Tibial nerve (tissue), 4 donors: ENCODE measurements at places on chromosomes 1 and 21. TPM values are rescaled to one million over a fixed set of nuclear protein-coding genes. Genes with fewer than 3 reads are reported as not detected.

Gene FHAD1
- not detected for total RNA-seq

Gene UTS2
- not detected for total RNA-seq

Gene A3GALT2
- not detected for total RNA-seq

Gene APCS
- total RNA-seq, result not detected

Gene CRNN
- total RNA-seq, result not detected

Gene FMO4
- total RNA-seq, result 4.8 TPM

GRCh38 chr1:30746212-30747032 is 11.2 kb downstream of the LAPTM5 start:
- DNase-seq, result no peak

DNA sequence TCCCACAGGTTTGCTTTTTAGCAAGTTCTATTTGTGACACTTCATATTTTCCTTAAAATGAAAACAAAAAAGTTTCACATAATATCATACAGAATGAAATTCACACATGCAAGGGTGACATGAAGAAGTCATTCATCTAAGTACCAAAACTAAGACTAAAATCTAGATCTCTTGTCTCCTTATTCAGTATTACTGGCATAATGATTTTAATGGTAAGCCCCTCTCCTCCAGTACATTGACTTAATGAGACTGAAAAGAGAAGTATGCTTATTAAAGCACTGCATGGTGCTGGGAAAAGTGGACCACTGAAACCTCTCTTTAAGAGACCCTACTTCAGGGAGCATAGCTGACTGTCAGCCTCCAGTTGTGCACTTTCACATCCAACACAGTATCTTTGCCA is 99.5 kb downstream of the NEGR1 start:
- no peak for DNase-seq

DNA sequence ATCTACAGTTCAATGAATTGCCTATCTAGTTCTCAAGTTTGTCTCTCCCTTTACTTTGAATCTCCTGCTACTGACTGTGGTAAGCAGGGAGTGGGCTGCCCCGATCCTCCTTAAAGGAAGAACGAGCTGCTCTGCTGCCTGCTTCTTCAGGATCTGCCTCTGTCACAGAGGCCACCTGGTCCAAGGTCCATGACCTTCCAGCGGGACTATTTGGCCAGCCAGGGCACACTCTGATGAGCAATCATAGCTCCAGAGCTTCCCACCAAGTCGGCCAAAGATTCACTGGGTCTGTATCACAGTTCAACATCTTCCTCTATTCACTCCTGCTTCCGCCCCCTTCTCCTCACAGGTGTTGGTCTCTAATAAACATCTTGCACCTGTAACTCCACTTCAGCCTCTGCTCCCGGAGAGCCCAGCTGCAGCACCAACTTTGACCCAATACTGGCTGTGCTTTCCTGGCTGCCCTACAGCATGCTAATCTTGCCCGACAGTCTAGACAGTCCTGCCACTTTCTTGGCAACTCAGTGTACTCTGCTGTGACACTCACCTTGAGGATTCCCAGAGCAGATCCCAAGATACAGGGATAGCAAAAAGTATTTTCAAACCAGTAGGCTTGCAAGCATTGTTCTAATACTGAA is 16.9 kb upstream of the MAP10 start:
- DNase-seq, result no peak

DNA sequence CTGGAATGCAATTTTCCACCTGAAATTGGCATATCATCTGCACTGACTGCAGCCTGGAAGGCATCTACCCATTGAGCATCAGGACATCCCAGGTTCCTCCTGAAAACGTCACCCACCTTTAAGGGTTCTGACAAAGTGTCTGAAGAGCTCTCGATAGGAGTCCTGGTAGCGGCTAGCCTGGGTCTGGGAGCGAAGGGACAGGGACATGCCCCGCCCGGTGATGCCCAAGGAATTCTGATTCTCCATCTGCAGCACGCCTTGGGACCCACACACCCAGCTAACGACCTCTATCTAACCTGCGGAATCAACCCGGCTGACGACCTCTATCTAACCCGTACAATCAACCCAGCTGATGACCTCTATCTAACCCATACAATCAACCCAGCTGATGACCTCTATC is 13.3 kb upstream of the CCDC27 start:
- no peak for DNase-seq

DNA sequence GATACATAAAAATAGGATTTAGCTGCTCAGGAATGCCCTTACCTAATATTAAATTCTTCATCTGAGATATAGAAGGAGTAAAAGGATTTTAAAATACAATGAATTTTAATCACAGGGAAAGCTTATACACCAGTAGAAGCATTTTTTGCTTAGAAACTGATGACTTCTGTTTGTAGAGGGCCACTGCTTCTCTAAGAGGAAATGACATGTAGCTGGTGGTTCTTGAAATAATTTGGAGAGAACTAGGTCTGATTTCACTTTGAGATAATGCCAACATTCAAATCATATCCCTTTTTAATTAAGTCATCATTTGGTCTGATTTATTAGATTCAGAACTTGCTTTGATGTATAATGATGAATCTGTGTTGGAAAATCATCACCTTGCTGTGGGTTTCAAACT is 166.6 kb upstream of the SGIP1 start:
- DNase-seq, result no peak

- peak; percentile 69 for DNase-seq
Measured at GRCh38 chr1:32335790-32336590, at the start of gene MARCKSL1. TSS of gene MARCKSL1 (minus strand) at chr1:32336233. CDS start at chr1:32336033, 200 bp downstream.

- DNase-seq, result no peak
Measured at GRCh38 chr1:26404641-26405040, 6.0 kb upstream of the LIN28A start.

DNA sequence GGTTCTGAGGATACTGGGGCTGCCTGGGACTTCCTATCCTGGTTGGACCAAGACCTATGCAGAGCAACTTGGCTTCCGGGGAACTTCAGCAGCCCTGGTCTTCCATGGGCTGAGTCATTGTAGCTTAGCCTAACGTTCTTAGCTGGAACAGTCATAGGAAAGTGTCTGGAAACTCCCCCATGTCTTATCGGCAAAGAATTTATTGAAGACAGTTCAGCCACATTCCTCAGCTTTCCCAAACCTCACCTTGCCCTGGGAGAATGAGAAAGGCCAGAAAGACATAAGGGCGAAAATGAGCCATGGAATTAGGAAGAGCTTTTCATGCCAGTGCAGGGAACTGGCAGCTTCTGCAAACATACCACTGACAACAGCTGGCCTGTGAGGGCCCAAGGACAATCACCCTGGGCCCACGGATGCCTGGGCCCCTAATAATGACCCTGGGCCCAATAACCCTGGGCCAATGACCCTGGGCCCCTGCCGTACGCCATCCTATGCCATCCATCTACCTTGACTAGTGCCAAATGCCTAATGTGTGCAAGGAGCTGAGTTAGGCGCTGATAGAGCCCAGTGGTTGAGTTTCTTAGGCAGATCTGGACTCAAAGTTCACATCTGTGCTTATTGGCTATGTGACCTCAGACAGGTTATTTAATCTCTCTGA is 114.4 kb upstream of the GADD45A start:
- DNase-seq, result no peak

DNA sequence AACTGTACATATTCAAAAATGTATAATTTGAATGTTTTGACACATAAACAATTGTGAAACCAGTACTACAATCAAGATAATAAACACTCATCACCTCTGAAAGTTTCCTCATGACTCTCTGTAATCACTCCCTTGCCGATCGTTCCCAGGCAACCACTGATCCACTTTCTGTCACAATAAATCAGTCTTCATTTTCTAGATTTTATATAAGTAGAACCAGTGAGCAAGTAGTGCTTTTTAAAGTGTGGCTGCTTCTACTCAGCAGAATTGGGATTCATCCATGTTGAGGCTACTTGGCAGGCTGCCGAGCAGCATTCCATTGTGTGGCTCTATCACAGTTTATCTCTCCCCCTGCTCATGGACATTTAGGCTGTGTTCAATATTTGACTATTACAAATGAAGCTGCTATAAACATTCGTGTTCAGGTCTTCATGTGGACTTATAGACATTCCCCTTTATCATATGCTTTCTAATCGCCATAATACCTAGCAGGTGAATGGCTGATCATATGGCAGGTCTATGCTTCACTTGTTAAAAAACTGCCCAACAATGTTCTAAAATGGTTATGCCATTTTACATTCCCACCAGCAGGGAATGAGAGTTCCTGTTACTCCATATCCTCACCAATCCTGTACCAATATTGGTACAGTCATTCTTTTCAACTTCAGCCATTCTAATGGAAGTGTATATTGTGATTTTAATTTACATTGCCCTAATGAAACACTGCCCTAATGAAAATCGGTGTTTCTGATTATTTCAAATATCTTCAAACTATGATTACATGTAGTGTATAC is 20.5 kb downstream of the TEX38 start:
- no peak for DNase-seq

DNA sequence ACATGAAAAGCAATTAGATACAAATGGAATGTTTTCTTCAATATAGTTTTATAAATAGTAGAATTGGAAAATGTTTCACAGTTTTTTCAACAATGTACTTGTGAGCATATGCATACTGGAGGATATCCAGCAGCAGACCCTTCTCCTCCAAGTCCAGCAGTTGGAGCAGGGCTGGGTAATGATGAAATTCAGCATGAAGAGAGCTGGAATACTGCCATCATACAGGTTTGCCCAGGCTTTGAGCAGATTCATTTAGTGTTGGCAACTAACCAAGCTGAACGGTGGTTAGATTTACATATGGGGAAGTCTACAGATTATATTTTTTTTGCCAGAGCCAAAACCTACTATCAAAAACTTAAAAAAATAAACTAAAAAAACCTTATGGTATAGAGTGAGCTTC is 38.3 kb downstream of the WDR3 start:
- no peak for DNase-seq

DNA sequence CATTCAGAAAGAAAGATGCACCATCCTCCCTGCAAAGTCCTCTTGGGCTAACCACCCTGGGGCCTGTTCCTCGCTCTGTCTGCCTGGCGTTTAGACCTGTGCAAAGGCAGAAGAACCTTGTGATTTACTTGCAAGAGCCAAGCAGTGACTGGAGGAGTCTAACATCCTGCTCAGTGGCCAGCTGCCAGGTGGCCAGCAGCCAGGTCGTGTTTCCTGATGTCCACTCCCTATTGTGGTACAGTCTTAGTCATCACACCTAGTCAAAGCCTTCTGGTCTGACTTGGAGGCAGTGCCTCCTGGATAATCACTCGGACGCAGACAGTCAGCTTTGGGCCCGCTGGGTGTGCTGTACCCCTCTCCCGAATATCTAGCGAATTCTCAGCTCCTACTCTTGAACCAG is 118.1 kb downstream of the PGBD5 start:
- peak; percentile 41 for DNase-seq

DNA sequence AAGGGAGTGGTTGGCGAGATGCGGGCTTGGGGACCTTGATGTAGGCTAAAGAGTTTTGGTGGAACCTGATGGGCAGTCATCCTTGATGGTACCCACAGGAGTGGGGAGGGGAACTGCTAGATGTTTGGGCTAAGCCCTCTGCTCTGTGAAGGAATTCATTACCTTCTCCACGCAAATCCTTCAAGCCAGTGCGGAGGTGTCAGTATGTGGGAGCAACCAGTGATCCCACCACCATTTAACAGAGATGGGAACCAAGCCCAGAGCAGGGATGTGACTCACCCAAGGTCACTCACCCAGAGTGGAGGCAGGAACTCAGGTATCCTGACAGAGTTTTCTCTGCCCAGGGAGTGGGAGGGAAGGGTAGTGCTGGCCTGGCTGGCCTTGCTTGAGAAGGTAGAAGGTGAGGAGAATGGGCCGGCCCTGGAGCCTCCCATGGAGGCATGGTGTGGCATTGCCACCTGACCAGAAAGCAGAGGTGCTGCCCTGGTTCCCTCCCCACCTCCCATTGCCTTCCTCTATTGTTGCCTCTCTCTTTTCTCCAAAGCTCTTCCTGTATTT is 51.2 kb upstream of the STUM start:
- no peak for DNase-seq

GRCh38 chr1:58774027-58774426 is 9.8 kb downstream of the JUN start:
- DNase-seq, result no peak

DNA sequence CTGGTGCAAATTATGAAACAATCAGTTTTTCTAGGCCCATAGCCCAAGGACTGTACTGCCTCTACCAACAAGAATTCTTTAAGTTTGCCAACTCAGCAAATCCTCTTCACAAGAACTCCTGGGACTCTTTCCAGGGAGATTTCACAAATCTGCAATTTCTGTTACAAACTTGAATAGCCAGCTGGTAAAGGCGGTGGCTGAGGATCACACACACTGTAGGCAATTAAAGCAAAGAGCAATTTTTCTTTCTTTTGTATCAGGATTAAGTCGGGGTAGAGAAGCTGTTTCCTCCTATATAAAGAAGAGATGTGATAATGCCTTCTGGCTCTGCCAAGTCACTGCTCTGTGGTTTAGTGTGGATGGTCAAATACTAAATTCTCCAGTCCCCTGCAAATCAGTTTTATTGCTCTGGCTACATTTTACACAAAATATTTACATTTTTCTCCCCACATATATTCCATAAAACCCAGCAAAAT is 1.7 kb downstream of the ALDH9A1 start:
- no peak for DNase-seq

DNA sequence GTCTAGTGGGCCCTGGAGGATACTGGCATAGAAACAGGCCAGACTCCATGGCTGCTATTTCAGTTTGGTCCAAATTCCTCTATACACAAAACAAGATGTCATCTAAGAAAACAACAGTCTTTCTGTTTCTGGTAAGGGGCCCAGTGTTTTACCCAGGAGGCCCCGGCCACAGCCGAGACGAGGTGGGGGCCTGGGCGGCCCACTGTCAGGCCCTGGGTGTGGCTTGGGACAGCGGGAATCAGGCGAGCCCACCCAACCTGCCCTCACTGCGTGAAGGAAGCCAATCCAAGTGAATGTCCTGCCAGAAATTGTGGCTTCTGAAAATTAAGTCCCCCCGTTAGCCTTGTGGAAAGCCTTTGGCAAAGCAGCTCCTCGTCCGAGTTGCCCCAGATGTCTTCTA is 31.2 kb upstream of the GPR153 start:
- DNase-seq, result no peak
